ENCODE measurements at places on chromosomes 4 and X.

- no peak for DNase-seq
These were observed 5.9 kb downstream of the SOWAHB start for GRCh38 chr4:76892001-76892400.

GRCh38 chr4:153643406-153644383 is 40.4 kb upstream of the TLR2 start:
- DNase-seq: no peak

GRCh38 chr4:184968784-184969201 is 49.5 kb upstream of the HELT start:
- no peak for DNase-seq

- no peak for DNase-seq
These were observed 36.7 kb downstream of the PF4 start for GRCh38 chr4:73945140-73945539.

DNA sequence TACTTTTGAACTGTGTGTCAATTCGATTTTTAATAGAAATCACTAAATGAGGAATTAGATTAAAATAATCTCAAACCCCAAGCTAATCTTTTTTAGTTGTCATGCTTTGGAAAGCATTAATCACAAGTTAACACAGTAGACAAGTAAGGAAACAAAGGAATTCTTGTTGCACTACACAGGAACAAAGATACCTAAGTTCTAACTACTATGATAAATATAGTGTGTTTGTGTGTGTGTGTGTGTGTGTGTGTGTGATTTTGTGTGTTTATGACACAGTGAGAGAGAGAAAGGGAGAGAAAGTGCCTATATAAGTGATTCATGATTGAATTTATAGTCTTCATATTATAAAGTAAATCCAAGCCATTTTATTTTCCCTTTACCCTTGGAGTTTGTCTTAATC is 931.4 kb downstream of the PCDH7 start:
- DNase-seq: no peak

DNA sequence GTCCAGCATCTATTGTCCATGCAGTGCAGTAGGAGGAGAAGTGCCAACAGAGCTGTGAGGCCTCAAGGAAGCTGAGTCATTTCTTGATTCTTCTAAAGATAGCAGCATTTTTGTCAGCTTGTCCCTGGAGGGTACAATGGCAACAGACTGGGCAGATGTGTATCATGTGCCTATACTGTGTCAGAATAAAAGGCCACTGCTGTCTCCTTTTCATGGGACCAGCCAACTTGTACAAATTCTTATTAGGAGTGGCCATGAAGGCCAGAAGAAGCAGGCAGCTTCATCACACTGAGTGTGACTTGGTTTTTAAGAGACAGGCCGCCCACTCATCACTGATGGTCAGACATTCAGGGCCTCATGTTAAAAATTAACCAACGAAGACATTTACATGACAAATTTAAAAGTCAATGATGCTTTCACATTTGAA is 185.0 kb upstream of the FAM241A start:
- DNase-seq: no peak

DNA sequence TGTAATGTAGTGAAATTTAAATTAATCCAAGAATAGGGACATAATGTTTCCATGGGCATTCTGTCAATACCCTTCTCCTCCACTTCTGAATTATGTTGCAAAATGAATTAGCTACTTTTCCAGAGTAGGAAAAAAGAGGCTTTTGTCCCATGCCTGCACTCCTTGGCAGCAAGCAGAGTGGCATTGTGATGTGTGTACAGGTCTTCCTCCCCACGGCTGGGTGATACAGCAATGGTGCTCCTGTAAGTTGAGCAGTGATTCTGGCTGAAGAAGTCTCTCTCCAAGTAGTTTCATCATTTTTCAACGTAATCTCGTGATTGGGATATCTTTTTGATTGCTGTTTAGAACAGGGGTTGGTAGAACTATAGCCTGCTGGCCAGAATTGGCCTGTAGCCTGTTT is 59.9 kb downstream of the KIT start:
- no peak for DNase-seq

DNA sequence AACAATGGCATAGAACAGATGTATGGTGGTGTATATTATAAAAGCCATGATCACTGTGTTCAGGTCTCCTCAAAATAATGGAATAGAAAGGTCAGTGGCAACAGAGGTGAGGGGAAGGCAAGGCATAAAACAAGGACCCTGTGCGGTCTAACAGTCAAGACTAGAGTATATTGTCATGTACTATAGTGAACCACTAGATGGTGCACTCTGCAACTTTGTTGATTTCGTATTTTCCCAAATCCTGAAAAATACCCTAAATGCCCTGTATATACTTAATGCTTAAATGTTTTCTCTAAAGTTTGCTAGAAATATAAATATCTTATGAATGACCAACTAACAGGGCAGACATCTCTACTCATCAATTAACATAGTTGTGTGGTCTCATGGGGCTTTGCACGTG is 453.0 kb downstream of the PCDH11X start:
- no peak for DNase-seq

- no peak for DNase-seq
These were observed 736.9 kb upstream of the MAGEB2 start for GRCh38 chrX:29478336-29479069.

GRCh38 chr4:155795991-155796390 is 37.2 kb downstream of the GUCY1B1 start:
- DNase-seq: no peak

DNA sequence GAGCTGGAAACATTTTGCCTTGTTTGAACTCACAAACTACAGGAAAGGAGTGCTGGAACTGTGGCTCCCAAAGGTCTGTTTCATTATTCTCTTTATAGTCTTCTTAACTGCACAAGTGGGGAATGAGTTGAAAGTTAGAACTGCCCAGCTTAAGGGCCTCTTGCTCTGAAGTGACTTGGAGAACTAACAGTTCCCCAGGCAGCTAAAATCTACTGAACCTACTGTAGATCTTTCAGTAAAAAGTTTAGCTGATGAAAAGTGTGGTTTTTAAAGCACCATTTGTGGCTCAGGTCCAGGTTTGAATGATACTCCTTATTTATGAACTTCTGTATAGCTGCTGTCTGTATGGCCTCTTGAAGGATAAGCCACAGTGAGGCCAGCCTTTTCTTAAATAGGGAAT is 353.8 kb downstream of the MAPK10 start:
- no peak for DNase-seq

DNA sequence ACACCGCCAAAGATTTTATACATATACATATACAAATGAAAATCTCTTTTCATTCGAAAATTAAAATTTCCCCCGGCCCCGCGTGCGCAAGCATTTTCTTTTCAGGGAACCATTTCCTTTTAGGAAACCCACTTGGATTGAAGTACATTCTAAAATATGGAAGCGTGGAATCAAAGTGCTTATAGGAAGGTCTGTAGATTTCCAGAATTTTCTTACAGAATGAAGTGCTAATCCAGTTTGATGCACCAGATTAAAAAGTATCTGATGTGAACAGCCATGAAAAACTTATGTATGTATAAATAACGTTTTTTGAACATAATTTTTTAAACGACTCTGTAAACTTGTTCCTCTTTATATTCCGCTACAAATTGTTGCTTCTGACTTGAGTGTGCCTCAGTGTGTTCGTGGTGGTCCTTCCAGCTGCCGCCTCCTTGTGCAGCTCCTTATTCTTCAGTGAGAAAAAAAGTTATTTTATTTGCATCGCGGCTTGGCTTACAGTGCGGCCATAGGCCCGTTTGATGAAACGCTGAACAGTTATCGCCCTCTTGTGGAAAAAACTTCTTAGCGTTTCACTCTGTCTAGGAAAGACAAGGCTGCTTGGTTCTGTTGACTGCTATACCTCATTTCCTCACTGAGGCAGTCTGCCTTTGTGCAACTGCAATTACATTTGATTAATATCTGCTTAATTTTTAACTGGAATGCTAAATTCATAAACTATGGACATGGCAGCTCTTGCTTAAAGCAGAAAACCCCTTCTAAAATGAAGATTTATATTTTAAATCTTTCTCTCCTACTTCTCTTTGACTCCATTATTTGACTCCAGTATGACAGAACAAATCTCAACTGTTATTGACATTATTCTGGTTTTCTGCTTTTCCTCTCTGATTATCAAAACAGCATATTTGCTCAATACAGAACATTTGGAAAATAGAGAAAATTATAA is 4.7 kb upstream of the NKX6-1 start:
- DNase-seq: no peak

- DNase-seq: no peak
These were observed 147.6 kb downstream of the BCOR start for GRCh38 chrX:39950018-39950688.

GRCh38 chr4:77310931-77311330 is 153.9 kb downstream of the CCNG2 start:
- DNase-seq: no peak

DNA sequence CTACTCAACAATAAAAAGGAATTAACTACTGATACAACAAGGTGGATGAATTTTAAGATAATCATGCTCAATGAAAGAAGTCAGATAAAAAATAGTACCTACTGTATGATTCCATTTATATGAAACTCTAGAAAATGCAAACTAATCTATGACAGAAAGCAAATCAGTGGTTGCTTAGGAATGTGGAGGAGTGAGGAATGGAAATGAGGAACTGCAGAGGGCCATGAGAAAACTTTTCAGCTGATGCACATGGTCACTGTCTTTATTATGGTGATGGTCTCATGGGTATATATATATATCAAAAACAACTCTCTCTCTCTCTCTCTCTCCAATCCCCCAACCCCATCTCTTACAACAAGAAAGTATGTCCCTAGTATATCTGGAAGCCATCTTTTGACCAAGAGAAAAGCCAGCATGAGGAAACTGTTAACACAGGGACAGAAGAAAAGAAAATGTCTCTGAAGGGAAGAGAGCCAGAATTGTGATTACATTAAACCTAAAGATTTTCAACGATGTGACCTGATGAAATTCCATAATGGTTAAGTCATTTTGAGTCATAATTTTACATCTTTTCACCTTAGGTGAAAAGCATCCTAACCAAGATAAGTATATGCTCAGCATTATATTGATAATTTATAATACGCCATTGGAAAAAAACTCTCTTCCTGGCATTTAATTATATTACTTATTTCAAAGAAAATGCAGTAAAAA is 8.5 kb upstream of the NFKB1 start:
- DNase-seq: no peak

- no peak for DNase-seq
These were observed 50.9 kb upstream of the PRDX4 start for GRCh38 chrX:23616361-23616760.

GRCh38 chrX:149511081-149511480 is 6.0 kb upstream of the IDS start:
- DNase-seq: no peak

- no peak for DNase-seq
These were observed at the start of gene DCLK2 for GRCh38 chr4:150078041-150078578. TSS of gene DCLK2 (plus strand) at chr4:150078445. CDS start at chr4:150079028, 583 bp downstream.

DNA sequence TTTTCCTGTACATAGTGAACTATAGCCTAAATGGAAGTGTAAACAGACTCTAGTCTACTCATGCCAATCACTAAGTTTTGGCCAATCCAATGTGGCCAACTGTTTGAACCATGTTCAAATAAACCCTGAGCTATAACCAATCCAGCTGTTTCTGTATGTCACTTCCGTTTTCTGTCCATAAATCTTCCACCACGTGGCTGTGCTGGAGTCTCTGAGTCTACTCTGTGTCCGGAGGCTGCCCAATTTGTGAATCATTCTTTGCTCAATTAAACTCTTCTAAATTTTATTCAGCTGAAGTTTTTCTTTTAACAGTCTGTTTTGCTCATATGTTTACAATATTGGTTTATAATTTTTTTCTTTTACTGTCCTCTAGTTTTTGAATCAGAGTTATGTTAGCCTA is 112.3 kb upstream of the BANK1 start:
- no peak for DNase-seq

DNA sequence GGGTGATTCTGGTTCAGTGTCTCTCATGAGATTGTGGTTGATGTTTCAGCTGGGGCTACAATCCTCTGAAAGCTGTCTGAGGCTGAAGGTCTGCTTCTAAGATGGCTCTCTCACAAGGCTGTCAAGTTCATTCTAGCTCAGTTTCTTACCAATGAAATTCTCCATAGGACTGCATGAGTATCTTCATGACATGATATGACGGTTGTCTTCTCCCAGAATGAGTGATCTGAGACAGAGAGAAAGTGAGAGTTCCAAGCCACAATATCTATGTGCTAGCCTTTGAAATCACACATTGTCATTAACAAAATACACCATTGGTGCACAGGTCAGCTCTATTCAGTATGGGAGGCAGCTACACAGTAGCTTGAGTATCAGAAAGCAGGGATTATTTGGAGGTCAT is 27.3 kb downstream of the PITX2 start:
- no peak for DNase-seq

- no peak for DNase-seq
These were observed 7.6 kb downstream of the CPLX1 start for GRCh38 chr4:818106-818921.

DNA sequence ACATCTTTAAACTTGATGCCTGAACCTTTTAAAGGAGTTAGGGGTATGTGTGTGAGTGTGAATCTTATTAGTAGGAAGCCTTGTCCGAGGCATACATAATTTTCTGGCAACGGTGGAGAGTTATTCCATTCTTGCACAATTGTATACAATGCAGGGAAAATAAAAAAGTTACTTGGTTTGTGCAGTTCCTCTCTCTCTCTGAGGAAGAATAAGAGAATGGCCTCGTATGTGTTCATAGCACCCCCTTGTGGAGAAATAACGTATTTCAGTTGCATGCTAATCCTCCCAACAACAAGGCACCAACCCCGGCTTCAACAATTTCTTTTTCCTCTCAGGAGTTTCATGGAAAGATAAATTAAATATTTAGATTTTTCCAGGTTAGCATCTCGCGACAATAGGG is 33.7 kb upstream of the FGF13 start:
- no peak for DNase-seq

DNA sequence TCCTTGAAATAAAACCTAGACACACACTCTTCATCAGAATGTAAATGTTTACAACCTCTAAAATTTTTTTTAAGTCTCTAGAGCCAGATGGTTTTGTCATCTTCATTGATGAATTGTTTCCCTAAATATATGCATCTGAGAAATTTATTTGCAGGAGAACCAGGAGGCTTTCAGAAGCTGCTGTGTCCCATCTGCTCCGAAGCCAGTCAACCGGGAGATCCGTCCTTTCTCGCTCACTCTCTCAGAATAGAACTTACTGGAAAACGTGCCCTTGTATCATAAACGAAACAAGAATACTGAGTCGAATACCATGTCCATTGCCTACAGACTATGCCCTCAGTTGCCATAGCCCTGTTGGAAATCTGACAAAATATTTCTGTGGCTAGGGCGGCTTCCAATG is 103.5 kb downstream of the SLC34A2 start:
- DNase-seq: no peak

GRCh38 chrX:28058901-28059300 is 77.7 kb upstream of the DCAF8L1 start:
- no peak for DNase-seq

DNA sequence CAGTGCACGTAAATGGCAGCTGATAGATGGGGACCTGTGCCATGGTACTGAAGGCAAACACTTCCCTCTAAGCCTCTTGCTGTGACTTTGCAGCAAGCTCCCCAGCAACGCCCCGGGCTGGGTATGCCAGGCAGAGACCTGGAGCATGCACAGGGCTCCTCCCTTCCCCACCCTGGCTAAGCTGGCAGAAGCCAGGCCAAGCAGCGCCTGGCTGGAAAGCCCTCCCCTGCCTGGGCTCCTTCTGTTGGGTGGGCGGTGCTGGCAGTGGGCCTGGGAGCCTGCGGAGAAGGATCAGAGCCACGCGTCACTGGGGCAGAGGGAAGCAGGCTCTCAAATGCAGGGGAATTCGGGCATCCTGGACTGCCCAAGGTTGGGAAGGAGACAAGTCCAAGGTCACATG is 3.6 kb downstream of the ATP2B3 start:
- no peak for DNase-seq

All from stimulated activated CD4-positive, alpha-beta T cell treated with anti-CD3 and anti-CD28 coated beads, Interleukin-4, amount 100 ng/mL, for 1 hour (primary cell).